ENCODE measurements at places on chromosomes 5 and 9.

GRCh38 chr5:16666883-16667398 is 50.1 kb upstream of the RETREG1 start:
- peak; percentile 28 for DNase-seq

DNA sequence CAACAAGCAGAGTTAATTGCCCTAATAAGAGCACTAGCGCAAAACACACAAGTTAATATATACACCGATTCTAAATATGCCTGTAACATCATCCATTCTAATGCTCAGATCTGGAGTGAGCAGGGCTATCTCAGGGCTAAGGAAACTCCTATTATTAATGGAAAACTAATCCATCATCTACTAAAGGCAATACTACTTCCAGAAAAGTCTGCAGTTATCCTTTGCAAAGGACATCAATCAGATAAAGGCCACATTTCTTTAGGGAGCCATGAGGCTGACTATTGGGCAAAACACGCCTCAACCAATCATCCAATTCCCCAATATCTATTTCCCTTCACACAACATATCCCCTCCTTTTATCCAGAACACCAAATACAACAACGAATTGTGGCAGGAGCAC is 1032.3 kb upstream of the NUDT12 start:
- no peak for DNase-seq

GRCh38 chr5:98570010-98570409 is 203.5 kb upstream of the RGMB start:
- no peak for DNase-seq

GRCh38 chr5:147732291-147732883 is 50.1 kb downstream of the JAKMIP2 start:
- no peak for DNase-seq

GRCh38 chr9:127112735-127113161 is 9.7 kb downstream of the ANGPTL2 start:
- DNase-seq = no peak

GRCh38 chr5:56480078-56480704 is 247.1 kb upstream of the ANKRD55 start:
- DNase-seq = no peak

- no peak for DNase-seq
Observed at GRCh38 chr9:112914524-112914923, 23.8 kb upstream of the SLC46A2 start.

GRCh38 chr5:120450910-120451309 is 13.2 kb upstream of the PRR16 start:
- no peak for DNase-seq

All from mucosa of gallbladder (tissue), 1 donor.